ENCODE measurements at places on chromosomes 12 and 14.

DNA sequence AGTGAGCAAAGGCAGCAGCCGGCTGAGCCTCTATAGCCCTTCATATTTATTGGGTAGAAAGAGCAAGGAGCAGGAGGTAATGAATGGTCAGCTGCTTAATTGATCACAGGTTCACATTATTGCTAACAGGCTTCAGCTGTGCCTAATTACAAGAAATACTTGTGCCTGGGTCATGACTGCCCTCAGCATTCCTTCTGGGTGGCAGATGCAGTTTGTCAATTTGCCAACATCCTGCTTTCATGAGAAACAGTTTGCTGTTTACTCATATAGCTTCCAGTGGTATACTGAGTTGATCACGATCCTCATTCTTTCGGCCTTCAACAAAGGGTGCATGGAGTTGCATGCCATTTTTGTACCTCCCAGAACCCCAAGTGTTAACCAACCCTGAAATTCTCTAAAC lies 81.0 kb upstream of the PLEKHG7 start:
- no peak for DNase-seq

GRCh38 chr12:85740186-85740585 lies 96.0 kb downstream of the RASSF9 start:
- DNase-seq = no peak

- DNase-seq = no peak
Observed at GRCh38 chr14:77584809-77585208, 31.6 kb downstream of the SPTLC2 start.

- no peak for DNase-seq
Observed at GRCh38 chr12:946631-947030, 2.9 kb downstream of the RAD52 start.

DNA sequence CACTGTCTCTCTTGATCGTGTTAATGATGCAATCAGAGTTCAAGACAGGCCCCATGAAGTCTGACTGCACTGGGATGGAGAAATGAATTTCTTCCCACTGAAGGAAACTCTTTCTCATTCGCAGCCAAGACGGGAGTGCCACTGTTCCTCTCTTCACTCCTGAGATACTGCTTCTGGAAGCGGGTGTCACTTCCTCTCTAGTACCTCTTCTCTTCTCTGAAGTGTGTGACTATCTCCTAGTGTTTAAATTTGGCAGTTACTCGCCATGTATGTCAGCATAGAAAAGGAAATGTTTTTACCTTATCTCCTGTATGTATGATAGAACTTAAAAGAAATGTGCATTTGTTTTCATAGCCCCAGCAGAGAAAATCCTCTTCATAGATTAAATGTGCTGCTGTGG lies 215.2 kb downstream of the ANO6 start:
- DNase-seq = no peak

DNA sequence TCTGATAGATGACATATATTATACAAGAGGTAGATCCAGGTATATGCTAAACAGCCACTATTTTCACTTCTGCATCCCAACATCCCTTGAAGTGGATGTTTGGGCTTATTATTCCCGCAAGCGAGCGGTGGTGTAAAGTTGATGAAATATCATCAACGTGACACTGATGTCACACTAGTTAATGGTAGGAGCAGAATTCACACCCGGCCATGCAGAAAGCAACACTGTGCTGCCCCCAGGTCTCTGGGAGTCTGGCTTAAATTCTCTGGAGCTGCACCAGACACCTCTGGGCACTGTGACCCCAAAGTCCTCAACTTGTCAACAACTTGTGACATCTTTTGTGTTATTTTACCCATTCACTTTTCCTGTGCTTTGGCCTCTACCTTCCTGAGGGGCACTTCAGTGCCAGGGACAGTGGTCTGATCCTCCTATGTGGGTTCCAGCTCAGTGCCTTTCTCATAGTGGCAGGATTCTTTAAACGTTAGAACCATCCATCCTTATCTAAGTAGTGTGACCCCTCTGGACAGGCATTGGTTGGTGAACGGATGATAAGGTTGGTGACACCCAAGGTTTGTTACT lies 952 bp downstream of the DRAM1 start:
- DNase-seq = peak; percentile 19

DNA sequence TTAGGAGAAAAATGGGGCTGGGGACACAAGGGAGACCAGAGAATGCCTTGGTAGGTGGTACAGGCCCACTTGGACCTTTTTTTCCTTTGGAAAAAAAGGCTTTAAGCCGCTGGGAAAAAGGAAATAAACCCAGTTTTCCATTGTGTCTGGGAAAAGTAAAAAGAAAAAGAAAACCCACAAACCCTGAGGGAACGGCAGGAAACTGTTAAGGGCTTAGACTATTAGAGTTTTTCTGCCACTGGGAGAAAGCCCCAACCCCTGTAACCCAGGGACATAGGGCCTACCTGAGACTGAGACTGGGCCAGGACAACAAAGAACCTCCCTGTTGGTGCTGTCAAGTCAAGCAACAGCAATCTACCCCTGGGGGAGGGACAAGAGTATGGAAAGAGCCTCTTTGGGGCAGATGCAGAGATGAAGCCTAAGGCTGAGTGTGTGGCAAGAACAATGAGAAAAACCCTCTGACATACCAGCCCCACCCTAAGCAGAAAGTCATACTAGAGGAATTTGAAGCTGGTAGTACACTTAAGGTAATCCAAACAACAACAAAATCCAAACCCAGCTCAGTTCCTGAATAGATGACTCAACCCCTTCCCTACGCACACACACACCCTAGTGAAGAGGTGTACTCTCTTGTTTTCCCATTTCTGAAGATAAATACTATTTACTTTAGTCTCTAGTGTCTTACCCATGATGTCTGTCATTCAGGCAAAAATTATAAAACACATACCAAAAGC lies 22.8 kb downstream of the ATF1 start:
- peak; percentile 27 for DNase-seq

DNA sequence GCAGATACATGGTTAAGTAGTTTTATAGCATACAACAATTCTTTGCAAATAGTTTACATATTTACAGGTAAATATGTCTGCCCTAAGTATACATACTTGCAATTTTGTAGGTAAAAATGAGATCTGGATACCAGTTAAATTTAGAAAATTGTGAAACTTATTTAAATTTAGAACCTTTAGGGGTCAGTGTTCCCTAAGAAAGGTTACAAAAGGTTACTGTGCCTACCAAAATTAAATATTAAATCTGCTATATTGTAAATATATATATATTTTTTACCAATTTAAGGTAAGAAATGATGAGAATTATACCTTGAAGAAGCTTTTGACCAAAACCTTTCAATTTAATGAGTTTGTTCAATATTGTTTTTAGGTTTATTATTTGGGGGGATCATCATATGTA lies 54.0 kb downstream of the MIPOL1 start:
- DNase-seq = no peak

DNA sequence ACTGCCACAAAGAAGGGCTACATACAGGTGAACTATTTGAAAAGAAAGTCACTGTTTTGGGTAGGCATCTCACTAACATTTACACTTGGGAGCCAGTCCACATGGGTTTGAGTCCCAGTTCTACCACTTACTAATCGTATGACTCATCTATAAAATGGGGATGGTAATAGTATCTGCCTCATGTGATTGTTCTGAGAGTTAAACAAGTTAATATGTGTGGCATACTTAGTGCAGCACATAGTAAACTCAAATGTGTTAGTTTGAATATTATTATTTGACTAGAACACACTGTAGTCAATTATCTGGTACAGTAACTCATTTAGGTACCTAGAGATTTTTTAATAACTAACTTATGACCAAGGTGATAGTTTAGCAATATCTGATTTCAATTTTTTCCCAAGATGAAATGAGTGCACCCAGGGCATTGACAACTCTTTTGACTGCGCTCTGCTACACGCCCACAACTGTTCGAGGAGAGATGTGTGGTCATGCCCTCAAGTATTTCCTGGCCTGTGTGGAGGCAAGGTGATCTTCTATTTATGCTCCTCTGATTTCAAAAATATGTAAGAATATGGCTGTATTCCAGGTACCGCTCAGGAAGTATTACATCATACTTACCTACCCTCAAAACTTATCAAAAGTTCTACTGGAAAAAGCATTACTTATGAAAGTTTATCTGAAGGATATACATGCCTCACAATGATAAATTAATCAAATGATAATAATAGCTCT lies 210.6 kb upstream of the EGLN3 start:
- DNase-seq = no peak

- DNase-seq = no peak
Observed at GRCh38 chr12:29552994-29553748, 55.7 kb upstream of the OVCH1 start.

- DNase-seq = no peak
Observed at GRCh38 chr14:102182936-102183619, 43.4 kb downstream of the WDR20 start.

DNA sequence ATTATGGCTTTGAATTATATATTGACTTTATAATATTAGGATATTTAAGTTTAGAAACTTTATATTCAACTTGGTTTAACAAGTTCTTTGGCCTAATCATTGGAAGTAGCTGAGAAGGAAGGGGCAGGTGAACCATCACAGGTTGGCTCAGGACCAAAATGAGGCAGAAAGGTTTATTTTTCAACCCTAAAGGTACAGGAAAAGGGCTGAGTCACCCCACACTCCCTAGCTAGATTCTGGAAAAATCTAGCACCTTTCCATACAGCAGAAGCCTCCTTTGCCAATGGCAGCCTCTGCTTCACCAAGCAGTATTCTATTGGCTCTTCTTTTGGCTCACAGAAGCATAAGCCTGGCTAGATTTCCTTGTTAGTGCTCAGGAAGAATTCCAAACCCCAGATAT lies 19.3 kb upstream of the MED6 start:
- no peak for DNase-seq

GRCh38 chr12:125734137-125734536 lies 668.9 kb downstream of the AACS start:
- no peak for DNase-seq

DNA sequence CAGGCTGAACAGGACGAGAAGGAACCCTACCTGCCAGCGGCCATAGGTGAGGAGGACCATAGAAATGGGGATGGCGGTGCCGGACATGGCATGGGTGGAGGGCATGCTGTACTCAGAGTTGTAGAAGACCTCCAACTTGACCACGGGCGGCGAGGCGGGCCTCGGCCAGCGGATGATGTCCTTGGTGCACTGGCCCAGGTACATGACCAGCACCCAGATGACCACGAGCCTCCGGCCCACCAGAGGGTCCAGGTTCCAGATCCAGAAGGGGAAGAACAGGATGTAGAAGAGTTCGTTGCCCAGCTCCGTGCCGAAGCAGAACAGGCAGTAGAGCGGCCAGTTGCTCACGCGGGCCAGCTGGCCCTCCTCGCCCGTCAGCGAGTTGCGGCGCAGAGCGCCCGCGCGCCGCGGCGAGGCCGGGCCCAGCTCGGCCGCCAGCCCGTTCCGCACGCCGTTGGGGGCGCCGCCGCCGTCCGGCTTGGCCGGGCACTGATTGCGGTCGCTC lies 582 bp downstream of the SGPP1 start:
- peak; percentile 36 for DNase-seq

GRCh38 chr12:105235281-105235731 lies 668 bp downstream of the APPL2 start:
- DNase-seq = no peak

DNA sequence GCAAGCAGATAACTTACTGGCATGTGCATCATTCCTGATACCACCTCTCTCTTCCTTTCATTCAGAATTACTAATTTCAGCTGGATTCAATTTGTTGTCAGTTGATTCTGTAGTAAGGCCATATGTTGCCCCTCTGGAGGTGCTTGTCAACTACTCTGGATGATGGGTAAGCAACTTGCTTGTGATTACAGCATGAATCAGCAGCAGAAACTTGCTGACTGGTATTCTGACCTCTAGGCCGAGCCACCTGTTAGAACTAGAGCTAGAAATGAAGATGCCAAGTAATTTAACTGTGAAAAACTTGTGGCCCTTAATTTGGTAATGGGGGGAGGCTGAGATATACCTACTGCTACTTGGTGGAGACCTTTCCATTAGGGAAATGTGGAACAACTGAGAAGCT lies 5.1 kb downstream of the RNF10 start:
- DNase-seq = no peak

GRCh38 chr12:21129906-21130305 lies 1.1 kb upstream of the SLCO1B1 start:
- no peak for DNase-seq

- no peak for DNase-seq
Observed at GRCh38 chr14:49367696-49368095, 218.5 kb downstream of the RPS29 start.

DNA sequence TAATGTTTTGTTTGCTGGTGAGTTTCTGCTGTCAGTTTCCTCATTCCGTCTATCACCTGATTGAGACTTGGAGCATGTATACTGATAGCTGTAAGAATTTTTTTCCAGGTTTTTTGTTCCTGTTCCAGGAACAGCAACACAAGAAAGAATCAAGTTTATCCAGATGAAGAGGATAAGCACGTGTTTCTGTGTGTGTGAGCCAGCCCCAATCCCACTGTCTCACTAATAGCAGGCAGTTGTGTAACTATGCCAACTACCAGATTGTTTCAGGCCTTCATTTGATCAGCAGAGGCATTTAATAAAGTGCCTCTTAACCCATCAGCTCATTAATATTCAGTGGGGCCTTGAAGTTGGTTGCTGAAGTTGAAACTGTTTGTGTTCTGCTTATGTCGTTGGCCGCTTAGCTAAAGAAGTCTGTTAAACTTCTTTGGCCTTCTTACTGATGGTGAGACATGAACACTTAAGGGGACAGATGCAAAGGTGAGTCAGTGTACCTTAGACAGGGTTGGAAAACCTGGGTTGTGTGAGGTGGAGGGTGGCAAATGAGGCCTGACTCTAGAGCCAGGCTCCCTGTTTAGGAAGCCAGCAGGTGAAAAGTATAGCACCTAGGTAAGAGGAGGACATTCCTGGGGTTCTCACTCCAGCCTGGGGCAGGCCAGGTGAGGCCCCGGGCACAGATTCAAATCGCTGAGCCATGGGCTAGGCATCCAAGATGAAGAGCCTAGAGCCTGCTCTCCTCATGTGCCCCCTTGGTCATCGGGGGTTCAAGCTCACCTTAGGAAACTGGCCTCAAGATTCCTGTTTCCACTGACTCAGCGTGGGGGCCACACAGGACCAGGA lies 3.7 kb downstream of the ANKRD13A start:
- no peak for DNase-seq

DNA sequence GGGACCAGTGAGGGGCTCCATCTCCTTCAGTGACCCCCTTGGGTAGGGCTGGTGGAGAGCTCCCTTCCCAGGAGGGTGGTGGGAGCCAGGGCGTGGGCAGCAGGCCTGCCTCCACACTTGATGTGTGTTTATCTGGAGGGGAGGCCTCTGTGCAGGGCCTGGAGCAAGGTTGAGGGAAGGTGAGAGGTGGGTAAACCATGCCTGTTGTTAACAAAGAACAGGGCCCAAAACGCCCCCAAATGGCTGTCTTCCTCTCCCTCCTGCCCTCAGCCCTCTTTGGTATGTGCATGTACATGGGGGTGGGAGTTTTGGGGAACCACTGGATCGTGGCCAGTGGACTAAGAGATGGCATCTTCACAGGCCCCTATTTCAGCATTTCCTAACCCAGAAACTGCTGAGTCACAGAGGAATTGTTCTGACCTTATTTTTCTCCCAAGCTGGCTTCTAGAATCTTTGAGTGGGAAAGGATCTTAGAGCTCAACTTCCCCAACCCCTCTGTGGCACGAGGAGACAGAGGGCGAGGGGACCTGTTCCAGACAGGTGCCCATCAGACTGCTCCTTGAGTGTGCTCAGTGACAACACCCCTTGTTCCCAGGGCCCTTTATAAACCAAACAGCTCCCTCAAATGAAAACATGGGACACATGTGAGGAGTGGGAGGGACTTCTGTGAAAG lies 3.6 kb downstream of the SLC48A1 start:
- no peak for DNase-seq

All from HuH-7.5 (cell line).